Upper lobe of left lung (tissue), 6 donors: ENCODE measurements at places on chromosomes 6 and 20. TPM values are rescaled to one million over a fixed set of nuclear protein-coding genes. Genes with fewer than 3 reads are reported as not detected.

The TBX18 gene
- total RNA-seq: not detected

The PPP1R16B gene
- 9.2 TPM for total RNA-seq

The PI3 gene
- not detected for total RNA-seq

GRCh38 chr6:143980921-143981320 is 27.1 kb downstream of the PLAGL1 start:
- DNase-seq: no peak

DNA sequence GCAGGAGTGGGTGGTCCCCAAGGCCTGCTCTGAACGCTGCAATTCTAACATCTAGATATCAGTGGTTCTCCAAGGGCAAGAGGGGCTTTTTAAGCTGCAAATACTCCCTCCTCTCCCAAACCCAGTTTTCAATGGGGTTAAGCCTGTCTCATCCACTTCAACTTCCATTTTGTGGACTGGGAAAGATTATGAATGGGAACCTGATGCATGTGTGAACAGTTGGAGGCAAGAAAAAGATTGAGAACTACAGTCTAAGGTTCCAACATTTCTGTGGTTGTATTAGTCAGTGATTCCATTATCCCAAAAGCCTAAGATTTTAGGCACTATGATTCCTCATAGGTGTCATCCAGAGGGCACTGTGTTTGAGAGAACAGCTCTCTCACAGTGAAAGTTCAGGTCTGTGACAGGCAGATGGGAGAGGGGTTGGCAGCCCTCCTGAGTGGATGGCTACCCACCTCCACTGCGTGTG is 53.7 kb downstream of the HNF4A start:
- DNase-seq: no peak

- no peak for DNase-seq
Observed at GRCh38 chr20:46555370-46555956, 5.0 kb upstream of the OCSTAMP start.
